Panc1 (cell line): ENCODE measurements at places on chromosomes 1 and 21. TPM values are rescaled to one million over a fixed set of nuclear protein-coding genes. Genes with fewer than 3 reads are reported as not detected.

WNT4 gene
- total RNA-seq = 0.92 TPM

SUSD4 gene
- 0.28 TPM for total RNA-seq

HEYL gene
- total RNA-seq = 2.3 TPM

RIPK4 gene
- total RNA-seq = 67.4 TPM

DDX59 gene
- total RNA-seq = 26.4 TPM

PTPRC gene
- 1.4 TPM for total RNA-seq

HRNR gene
- not detected for total RNA-seq

CAPZB gene
- total RNA-seq = 491 TPM

MATN1 gene
- total RNA-seq = 0.59 TPM

UBXN11 gene
- 23.7 TPM for total RNA-seq

SAMD13 gene
- 2.2 TPM for total RNA-seq
